CD8-positive, alpha-beta T cell (primary cell): ENCODE measurements at places on chromosomes 5 and 9.

GRCh38 chr9:104313396-104314110, 190.5 kb upstream of the OR13F1 start:
- no peak for DNase-seq

DNA sequence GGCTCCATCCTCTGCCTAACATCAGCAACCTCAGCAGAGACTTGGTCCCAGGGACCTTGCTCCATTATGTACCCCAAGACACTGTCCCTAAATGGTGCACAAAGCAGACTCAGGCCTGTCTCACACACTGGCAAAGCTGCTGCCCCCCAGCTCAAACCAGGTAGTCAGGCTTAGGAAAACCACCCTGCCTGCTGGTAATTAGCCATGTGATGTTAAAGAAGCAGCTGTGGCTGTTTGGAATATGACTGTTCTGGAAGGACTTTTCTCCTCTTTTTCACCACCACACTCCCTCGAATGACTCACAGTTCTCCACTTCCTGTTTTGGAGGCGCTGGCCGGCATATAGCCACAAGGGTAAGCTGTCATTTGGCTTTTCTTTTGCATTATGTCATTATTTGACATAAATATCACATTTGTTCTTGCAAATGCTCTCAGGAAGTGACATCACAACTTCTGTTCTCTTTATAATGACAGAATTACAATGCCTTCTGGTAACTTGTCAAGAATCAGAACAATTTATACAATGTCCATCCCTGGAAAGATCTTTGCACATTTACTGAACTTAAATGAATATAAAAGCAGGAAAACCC, 113.9 kb downstream of the SUSD1 start:
- no peak for DNase-seq

GRCh38 chr5:62969409-62970120, 390.9 kb downstream of the LRRC70 start:
- DNase-seq = no peak

DNA sequence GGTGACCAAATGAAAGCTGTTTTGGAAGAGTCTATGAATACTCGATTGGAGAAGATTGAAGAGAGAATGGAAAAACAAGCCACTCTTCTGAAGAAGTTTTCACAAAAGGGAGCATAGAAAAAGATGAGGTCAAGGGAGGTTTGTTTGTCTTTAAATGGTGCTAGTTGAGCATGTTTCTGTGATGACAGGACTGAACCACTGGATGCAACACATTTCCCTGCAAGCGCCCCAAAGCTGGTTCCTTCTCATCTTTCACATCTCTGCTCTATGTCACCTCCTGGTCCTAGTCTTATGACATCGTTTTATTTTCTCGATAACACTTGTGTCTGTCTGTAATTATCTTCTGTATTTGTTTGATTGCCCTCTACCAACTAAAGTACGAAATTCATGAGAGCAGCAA, 3.8 kb upstream of the CCDC192 start:
- no peak for DNase-seq

- no peak for DNase-seq
Measured at GRCh38 chr5:167853421-167853820, 438.0 kb upstream of the WWC1 start.

DNA sequence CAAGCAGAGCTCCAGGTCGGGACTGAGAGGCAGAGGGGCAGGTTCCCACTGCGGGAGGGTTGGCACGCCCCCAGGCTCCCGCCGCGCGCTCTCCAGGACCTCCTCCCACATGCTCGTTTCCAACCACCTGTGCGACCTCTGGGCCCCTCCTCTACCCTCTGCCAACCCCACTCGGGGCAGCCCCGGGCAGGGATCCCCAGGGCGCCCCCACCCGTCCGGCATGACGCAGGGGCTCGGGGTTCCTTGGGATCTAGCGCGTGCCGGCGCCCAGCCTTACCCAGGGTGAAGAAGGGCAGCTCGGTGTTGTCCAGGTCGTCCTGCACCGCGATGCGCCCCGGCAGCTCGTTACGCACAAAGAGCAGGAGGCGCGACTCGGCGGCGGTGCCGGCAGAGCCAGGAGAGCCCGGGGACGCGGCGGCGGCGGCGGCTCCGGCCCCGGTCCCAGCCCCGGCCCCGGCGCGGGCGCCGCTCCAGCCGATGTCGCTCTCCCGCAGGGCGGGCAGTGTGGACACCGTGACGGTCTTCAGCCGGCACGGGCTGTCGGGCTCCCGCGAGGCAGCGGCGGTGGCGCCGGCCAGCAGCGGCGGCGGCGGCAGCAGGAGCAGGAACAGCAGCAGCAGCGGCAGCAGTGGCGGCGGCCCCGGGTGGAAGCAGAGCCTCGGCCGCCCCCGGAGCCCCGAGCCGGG, 494 bp downstream of the ASTN2 start:
- no peak for DNase-seq
